ENCODE measurements at places on chromosomes 11 and 22.

DNA sequence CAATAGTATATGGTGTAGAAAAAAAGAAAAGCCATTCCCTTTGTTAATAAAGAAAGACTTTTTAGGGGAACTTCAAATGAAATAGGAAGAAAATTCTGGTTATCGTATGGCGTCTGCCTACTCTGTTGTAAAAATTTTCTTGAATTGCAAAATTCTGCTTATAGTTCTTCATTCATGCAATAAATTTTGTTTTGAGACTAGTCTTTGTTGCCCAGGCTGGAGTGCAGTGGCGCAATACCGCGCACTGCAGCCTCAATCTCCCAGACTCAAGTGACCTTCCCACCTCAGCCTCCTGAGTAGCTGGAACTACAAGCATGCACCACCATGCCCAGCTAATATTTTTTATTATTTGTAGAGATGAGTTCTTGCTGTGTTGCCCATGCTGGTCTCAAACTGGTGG lies 5.8 kb downstream of the DDIAS start:
- no peak for DNase-seq

GRCh38 chr22:24327832-24328231 lies 57.2 kb downstream of the SPECC1L start:
- no peak for DNase-seq

GRCh38 chr11:42779555-42779954 lies 532.2 kb upstream of the API5 start:
- DNase-seq: no peak

DNA sequence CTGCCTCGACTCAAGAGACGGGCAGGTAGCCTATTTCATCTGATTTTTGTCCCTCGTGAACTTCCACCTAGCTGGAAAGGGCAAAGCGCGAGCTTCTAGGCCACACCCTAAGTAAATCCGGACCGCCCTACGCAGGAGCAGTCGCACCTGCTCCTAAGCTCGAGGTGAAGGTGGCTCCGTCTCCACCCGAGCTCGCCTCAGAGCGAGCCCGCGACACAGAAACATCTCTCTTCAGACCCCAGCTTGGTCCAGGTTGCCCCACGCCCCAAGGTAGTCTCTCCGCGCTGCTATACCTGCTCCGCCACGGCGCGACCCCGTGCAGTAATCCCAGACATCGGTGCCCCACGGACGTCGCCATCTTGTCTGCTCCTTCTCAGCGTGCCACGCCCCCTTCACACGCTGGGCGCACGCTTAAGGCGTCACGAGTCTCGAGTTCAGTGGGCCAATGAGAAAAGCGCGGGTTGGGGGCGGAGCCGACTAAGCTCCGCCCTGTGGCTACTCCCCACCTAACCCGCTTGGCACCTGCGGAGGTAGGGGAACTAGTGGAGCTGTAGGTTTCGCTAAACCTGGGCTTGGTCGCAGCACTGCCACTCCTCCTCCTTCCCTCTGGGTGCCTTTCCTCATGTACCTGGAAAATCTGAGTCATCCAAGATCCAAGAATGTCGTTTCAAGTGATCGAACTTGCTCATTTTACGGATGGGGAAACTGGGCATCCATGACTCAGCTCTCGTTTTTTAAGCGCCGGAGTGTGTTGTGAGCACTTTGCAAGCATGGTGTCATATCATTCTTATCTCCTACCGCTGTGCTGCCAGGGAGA lies at the start of gene PISD:
Gene PISD, minus strand, starts transcription at position 365 of the 817 bp plus-strand sequence. Its CDS starts 7 bp downstream, at position 358.
- DNase-seq: peak; percentile 90

- DNase-seq: no peak
These were observed 77.5 kb upstream of the ZC3H12C start for GRCh38 chr11:110015695-110016094.

DNA sequence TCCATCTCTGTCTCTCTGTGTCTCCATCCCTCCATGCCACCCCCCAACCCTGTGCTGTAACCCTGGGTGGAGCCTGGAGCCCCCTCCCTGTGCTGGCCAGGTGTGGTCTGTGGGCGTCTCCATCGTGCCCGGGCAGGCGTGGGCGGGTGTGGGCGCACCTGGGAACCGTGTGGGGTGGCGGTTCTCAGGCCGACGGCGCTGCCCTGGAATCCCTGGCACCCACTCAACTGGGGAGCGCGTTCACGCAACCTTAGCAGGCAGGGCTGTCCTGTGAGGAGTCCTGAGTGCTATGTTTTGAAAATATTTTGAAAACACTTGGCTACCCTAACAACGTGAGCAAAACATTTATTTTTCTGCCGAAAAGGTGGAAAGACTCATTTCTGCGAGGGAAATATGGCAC lies 4.7 kb downstream of the TNNT3 start:
- no peak for DNase-seq

- DNase-seq: no peak
These were observed 145.0 kb upstream of the RAG2 start for GRCh38 chr11:36743039-36743438.

All from HS-5 (cell line).